ENCODE measurements at places on chromosomes 2 and 18.

DNA sequence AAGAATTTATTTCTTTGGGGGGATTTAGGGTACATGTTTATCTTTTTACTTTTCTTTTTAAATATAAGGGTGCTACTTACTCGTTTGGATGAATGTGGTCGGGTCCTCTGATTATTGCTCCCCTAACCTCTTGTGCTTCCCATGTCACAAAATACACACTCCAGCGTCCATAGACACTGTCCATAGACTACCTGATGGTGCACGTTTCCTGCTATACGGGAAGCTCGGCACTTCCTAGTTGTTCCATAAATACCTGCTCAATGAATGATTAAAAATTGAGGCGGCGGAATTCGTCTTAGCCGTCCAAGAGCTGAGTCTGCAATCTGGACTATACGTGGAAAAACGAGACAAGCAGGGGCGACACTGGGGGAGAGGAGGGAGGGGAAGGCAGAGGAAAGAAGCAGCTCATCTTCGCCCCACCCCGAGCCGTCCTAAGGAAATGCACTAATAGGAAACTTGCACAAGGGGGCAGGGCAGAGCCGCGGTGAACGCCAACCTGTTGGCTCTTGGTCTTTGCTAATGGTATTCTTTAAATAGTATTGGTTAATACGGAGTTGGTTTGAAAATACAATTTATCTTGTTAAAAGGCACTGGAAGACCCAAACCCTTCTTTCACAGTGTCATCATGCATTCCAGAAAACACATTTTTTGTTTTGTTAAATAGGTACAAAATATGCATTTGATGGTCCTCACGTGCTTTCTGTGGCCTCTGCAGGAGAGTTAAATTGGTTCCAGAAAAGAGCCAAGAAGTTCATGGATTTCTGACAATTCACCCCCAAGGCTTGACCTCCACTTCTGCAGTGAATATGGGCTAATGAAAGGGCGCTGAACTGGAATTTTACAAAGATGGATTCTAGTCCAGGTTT, 73.0 kb upstream of the KCTD1 start:
- no peak for DNase-seq

GRCh38 chr2:174180726-174181236, 67.6 kb downstream of the OLA1 start:
- DNase-seq, result no peak

- DNase-seq, result no peak
Observed at GRCh38 chr2:197210430-197210829, 100.2 kb downstream of the ANKRD44 start.

- DNase-seq, result no peak
Observed at GRCh38 chr2:31987454-31988220, 23.2 kb downstream of the MEMO1 start.

GRCh38 chr18:57789090-57789489, 14.0 kb downstream of the ATP8B1 start:
- DNase-seq, result no peak

- DNase-seq, result no peak
Observed at GRCh38 chr2:70936979-70937811, 1.5 kb downstream of the ATP6V1B1 start.

GRCh38 chr2:47568164-47568850, 165.4 kb downstream of the MSH2 start:
- no peak for DNase-seq

DNA sequence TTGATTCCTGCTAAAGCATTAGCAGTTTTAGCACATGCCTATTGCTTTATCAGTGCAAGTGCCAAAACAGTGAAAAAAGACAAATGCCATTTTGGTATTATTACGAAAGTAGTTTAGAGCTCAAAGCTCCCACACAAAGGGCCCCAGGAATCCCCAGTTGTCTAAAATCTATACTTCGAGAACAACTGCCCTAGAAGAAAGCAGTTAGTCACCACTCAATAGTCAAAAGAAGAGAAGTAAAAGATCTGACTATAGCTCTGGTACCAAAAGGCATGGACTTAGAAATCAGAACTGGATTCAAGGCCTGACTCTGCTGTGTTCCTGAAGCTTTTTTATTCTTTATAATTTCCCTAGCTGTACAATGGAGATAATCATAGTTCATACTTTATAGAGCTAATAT, 21.8 kb downstream of the SCN3A start:
- DNase-seq, result no peak

GRCh38 chr2:145546091-145546490, 1026.2 kb upstream of the ZEB2 start:
- DNase-seq, result no peak

DNA sequence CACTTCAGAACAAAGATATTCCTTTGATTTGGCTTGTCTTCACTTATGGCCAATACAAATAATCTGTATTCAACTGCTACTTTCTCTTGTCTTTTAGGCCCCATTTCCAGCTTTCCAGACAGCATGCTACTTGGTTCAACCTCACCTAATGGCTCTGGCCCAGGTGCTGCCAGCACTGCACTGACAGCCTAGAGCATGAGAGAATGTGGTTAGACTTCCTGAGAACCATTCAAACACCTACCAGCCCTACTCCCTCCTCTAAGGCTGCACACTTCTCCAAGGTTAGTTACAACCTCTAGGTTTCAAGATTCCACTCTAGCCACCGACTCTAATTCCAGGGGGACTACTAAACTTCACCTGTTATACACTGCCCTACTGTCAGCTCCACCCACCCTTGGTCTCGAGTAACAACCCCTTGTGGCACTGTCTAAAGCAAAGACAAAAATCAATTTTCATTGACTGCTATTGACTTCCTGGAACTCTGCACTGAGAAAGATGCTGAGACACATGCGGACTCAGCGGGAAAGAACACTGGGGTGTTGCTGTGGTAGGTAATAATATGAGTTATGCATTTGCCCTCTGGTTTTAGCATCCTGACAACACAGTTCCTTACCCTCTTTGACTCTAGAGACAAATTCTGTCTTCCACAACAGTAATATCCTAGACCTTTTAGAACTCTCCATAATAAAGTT, 38.2 kb downstream of the PLEKHM3 start:
- DNase-seq, result no peak

DNA sequence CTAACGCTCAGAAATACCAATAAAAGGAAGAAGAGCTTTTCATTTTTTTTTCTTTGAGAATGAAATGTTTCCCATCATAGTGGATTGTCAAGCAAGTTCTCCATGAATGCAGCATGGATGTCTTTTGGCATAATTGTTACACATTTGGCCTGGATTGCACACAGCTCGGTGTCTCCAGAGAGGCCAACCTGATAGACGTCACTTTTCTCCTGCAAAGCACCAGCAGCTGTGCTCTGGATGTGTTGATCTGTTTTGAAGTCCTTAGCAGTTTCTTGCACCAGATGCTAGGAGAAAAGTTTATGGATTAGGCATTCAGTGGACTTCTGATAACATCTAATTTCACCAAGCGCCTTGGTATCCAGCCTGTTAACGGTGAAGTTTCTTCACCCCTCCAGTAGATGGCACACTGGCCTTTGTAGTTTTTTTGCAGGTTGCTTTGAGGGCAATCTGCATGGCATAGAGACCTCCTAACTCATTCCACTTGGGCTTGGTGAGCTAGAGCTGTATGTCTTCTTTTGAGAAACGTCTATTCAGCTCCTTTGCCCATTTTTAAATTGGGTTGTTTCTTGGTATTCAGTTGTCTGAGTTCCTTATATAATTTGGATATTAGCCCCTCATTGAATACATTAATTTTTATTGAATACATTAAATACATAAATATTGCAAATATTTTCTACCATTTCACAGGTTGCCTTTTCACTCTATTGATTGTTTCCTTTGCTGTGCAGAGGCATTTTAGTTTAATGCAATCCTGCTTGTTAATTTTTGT, 59.7 kb downstream of the PTH2R start:
- no peak for DNase-seq

- no peak for DNase-seq
Observed at GRCh38 chr2:31192851-31193392, 24.4 kb downstream of the CAPN14 start.

DNA sequence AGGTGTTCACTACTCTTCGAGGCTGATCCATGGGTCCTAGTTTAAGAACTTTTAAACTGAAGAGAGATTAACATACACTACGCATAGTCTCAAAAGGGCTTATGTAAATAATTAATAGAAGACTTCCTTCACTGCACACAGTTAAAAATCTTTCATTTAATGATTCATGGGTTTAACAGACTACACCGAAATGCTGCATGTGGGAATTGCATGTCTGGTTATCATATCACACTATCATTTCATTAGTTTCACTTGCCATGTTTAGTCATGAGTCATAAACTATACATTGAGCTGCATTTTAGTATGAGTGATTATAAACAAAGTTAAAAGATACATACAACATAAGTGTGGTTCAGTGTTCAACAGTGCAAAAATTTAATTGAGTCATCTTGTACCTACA, 31.2 kb downstream of the GLS start:
- DNase-seq, result no peak

DNA sequence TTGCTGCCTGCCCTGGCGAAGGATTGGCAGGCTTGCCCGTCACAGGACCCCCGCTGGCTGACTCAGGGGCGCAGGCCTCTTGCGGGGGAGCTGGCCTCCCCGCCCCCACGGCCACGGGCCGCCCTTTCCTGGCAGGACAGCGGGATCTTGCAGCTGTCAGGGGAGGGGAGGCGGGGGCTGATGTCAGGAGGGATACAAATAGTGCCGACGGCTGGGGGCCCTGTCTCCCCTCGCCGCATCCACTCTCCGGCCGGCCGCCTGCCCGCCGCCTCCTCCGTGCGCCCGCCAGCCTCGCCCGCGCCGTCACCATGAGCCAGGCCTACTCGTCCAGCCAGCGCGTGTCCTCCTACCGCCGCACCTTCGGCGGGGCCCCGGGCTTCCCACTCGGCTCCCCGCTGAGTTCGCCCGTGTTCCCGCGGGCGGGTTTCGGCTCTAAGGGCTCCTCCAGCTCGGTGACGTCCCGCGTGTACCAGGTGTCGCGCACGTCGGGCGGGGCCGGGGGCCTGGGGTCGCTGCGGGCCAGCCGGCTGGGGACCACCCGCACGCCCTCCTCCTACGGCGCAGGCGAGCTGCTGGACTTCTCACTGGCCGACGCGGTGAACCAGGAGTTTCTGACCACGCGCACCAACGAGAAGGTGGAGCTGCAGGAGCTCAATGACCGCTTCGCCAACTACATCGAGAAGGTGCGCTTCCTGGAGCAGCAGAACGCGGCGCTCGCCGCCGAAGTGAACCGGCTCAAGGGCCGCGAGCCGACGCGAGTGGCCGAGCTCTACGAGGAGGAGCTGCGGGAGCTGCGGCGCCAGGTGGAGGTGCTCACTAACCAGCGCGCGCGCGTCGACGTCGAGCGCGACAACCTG, at the start of gene DES:
Gene DES (plus strand): TSS at position 223 of the 857 bp plus-strand sequence. CDS start 86 bp downstream, at position 309.
- no peak for DNase-seq

DNA sequence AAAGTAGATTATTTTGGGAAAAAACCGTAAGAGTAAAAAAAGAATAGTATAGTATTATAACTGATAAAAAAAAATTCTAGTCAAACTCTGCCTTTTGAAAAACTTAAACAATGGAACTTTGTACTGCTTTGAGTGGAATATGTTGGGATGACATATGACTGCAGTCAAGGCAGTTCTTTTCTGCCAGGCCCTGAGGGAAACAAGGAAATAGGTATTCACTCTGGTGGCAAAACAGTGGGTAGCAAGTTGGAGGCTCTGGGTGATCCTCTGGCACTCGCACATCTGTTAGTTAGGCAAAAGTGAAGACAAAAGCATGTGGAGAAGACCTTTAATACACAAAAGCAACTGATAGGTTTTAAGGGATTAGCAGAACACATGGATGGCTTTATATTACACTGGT, 102.2 kb downstream of the ARHGEF33 start:
- DNase-seq, result no peak

GRCh38 chr2:75480971-75481836, 79.5 kb downstream of the EVA1A start:
- no peak for DNase-seq

DNA sequence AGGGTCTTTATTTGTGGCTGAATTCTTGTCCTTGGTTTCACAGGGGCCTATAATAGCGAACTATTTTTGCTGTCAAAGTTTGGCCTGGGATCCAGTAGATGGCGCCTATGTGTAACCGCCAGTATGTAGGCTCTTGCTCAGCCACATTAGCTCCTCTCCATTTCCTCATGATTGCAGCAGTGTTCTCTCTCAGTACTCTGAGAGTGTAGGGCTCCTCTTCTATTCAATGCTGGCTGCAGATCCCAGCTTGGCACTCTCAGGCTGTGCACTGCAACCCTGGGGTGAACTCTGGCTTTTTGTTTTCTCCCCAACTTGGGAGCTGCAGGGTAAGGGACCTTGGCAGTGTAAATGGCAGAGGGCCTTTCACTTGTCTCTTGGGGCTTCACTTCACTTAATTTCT, 344.6 kb upstream of the CHAC2 start:
- DNase-seq, result no peak

GRCh38 chr2:191441496-191442214, 196.5 kb downstream of the MYO1B start:
- DNase-seq, result no peak

- no peak for DNase-seq
Observed at GRCh38 chr2:64562148-64562784, 38.1 kb downstream of the AFTPH start.

GRCh38 chr2:154813636-154814035, 115.1 kb downstream of the KCNJ3 start:
- no peak for DNase-seq

- DNase-seq, result no peak
Observed at GRCh38 chr2:180728928-180729559, 251.4 kb upstream of the UBE2E3 start.

DNA sequence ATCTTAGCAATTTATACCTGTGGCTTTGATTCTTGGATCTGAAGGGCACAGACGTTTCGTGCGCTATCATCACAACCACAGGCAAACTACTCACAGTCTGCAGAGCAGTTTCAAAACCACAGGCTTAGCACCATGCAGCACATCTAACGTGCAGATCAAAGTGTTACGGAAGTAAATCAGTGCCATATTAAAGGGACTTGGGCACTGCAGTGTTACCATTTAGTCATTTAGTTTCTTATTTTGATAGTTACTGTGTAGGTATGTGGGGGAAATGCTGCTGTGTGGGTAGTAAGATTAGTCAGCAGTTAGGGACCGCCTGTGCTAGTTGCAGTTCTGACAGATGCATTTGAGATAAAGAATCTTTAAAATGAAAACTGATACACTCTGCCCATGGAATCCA, 384.0 kb downstream of the NBAS start:
- DNase-seq, result no peak

DNA sequence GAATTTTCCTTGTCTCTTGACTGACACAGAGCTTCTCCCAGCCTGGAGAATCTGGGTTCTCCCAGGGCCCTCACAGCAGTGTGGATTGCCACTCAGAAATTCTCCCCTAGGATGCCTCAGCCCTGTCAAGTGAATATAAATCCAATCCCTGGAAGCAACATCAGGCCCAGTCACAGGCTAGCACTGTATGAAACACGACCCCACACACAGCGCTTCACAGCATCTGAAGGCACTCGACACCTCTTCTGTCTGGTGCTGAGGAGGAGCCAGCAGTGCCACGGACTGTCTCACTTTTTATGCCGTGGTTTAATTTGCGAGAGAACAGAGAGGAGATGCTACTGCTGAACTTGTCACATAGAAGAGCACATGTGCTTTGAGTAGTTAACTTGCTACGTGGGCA, 164.5 kb downstream of the NAPG start:
- no peak for DNase-seq

DNA sequence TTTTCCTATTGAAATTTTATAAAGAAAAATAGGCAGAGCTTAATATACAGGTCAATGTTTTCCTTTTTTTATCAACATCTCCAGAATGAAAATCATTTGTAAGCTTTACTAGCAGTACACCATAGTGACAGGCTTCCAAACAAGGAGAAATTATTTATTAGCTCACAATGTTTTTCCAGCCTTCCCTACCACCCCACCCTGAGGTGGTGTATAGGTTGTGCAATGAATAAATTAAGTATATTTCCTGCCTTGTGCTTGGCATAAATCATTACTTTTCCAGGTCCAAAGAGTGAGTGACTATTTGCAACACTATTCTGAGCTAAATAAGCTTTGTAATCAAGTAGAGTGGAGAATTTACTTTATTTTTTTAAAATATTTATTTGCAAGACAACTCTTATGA, 876.2 kb upstream of the POU3F3 start:
- no peak for DNase-seq
